ENCODE measurements at places on chromosomes 3 and 15.

DNA sequence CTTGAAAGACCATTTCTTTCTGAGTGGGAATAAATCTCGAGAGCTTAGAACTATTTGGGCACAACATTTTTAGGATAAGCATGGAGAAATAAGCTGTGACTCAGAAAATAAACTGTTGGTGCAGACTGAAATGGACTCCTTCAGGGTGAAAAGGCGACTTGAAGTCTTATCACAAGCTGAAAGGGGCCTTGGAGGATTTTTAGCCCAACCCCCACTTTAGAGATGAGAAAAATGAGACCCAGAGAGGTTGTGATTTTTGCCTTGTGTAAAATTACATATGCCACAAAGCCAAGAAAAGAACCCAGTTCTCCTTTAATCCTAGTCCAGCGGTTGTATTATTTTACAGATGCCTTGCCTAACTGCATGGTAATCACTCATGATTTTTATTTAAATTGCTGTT is 1.5 kb downstream of the ATP1B3 start:
- DNase-seq, result no peak

DNA sequence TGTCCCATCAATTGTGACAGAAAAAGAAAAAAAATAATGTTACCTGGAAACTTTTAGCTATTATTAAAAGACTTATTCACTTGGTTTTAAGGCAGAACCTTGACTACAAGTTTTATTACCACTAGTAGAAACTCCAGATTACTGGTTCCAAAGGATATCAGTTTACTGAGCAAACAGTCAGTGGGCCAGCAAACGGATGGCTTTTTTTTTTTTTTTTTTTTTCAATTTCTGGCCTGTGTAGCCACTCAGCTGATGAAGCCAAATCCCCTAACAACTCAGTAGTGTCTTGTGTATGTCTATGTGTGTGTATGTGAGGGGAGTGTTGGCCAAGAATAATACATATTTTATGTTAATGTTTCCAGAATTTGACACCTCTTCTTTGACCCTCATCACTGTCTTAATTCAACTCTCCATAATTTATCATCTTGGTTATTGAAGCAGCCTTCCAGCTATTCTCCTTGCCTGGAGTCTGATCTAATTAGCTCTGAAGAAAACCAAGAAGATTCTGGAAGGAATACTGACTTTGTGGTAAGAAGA is 724.9 kb downstream of the NSUN3 start:
- no peak for DNase-seq

DNA sequence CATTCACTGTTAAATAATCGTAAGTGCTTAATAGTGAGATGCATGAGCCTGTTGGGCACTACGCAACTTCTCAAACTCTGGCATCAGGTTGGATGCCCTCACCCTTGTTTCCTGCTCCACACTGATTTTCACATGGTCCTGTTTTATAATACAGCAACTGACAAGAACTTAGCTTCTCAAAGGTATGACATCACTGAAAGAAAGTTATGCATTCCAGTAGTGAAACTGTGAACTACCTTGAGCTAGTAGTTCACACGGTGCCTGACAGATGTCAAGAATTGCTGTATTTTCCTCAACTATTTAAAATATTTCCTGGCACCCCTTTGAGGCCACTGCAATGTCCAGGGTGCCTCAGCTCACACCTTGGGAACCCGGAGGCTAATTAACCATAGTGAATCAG is 327.5 kb downstream of the RORA start:
- DNase-seq, result peak; percentile 8

GRCh38 chr3:50502584-50503423 is 630 bp downstream of the CACNA2D2 start:
- DNase-seq, result no peak

- no peak for DNase-seq
Measured at GRCh38 chr3:143795874-143796273, 52.4 kb downstream of the SLC9A9 start.

- DNase-seq, result no peak
Measured at GRCh38 chr3:71713041-71713440, 12.2 kb downstream of the EIF4E3 start.

GRCh38 chr3:135169651-135170050 is 374.6 kb downstream of the EPHB1 start:
- no peak for DNase-seq

- no peak for DNase-seq
Measured at GRCh38 chr3:9292516-9292915, 43.1 kb upstream of the SRGAP3 start.

DNA sequence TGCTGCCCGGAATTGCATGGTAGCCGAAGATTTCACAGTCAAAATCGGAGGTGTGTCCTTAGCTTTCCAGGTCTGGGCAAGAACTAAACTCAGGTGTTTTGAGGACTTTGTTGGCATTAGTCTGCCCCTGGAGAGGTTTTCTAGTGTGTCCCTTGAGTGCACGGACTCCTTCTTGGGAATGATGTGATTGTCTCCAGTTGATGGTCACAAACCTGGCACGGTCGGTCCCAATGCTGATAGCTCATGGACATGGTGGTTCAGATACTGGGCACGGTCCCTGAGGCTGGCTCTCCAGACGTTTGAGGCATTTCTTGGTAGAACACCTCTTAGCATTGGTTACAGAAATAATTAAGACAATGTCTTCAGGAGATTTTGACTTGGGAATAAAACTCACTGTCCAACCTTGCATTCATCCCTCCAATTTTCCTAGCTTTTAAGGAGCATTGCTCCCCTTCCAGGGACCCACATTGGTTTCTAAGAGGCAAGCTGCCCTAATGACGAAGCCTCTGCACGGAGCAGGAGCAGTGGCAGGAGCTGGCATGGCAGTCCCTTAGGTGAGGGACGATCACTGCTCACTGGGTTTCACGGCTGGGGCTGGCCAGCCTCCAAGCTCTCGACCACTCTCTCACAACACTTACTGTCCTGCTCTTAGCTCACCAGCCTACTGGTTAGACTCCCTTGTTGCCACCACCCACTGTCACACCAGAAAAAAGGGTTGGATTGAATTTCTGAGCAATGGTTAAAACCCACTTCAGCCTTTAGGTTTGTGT is 68.1 kb downstream of the PGPEP1L start:
- no peak for DNase-seq

DNA sequence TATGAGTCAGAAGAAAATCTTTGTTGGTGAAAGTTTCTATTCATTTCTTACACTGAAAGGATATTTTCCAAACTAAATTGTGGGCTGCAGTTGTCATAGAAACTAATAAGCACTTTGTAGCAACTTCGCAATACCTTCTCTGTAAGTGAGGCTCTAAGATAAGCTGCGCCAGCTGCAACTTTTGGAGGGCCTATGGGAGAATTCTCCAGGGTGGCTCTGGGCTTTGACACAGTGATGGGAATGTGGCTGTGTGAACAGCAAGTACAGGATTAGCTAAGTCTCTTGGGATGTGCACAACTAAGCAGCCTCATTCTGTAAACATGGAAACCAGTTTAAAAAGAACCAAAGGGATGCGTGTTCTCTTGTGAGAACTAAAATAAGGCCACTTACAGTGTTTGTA is 124.6 kb upstream of the SGO1 start:
- no peak for DNase-seq

DNA sequence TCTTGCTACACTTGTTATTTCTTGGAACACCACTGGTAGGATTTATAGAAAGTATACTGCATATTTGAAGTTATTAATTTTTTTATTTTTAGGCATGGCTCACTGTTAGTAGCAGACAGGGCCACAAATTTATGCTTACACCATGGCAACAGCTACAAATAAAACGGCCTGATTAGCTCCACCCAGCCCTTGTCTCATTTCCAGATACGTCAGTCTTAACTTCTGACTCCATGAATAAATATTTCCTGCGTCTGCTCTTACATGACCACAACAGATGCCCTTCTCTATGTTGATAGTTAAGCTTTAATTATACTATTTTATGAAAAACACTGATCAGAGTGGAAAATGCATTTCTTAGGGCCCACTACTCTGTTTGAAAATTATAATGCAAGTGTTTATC is 62.3 kb upstream of the CPOX start:
- no peak for DNase-seq

- DNase-seq, result no peak
Measured at GRCh38 chr3:130609166-130609979, 92.4 kb downstream of the COL6A6 start.

GRCh38 chr3:66472313-66473134 is 28.3 kb downstream of the LRIG1 start:
- DNase-seq, result peak; percentile 63

Measured in activated CD4-positive, alpha-beta T cell treated with anti-CD3 and anti-CD28 coated beads for 48 hours (primary cell).